ENCODE measurements at places on chromosomes 7 and 10. TPM values are rescaled to one million over a fixed set of nuclear protein-coding genes. Genes with fewer than 3 reads are reported as not detected.

DNA sequence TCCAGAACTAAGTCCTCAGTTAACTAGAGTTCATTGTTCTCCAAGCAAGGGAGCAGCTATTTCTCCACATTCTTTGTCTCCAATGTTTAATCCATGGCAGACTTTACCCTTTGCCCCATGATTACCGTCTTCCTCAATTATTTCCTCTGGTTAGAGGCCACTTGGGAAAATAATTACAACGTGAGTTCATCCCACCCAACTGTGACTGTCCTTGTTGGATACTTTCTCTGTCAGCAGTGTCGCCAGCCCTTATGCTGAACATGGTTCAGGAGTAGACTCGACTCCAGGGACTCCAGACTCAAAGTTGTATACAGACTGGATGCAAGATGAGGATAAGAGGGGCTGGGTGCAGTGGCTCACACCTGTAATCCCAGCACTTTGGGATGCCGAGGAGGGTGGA is 17.1 kb upstream of the SEPHS1 start:
- H3K36me3 ChIP-seq: no peaks in the 10 kb centered on the region
- H3K4me1 ChIP-seq: no peaks in the 10 kb centered on the region
- H3K27ac ChIP-seq: no peak overlapping the region
- no peak overlapping the region for H3K4me3 ChIP-seq

HIBADH gene
- total RNA-seq: 32.4 TPM

CYP26C1 gene
- total RNA-seq: 0.07 TPM

- no peak for DNase-seq
- H3K4me3 ChIP-seq: no peak overlapping the region
- H3K4me1 ChIP-seq: no peaks in the 10 kb centered on the region
- H3K36me3 ChIP-seq: no peaks in the 10 kb centered on the region
- no peaks in the 10 kb centered on the region for H3K27me3 ChIP-seq
- no peak overlapping the region for H3K27ac ChIP-seq
Measured at GRCh38 chr7:35792873-35793489, 7.9 kb upstream of the SEPTIN7 start.

DNA sequence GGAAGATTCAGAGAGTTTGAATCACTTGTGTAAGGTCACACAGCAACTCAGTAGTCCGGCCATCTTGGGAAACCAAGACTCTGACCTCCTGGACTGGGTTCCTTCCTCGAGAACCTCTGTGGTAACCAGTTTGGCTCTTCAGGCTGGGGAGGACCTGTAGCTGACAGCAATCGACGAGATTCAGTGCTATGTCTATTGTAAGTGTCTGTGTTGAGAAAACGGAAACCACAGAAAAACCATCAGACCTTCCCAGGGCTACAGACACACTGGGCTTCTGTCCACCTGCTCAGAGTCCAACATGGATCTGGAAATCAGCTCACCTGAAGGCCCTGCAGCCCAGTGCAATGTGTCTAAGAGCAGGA is 403.7 kb downstream of the RPS24 start:
- H3K4me3 ChIP-seq: no peak overlapping the region
- no peaks in the 10 kb centered on the region for H3K4me1 ChIP-seq
- no peak overlapping the region for H3K27ac ChIP-seq
- DNase-seq: no peak
- H3K27me3 ChIP-seq: no peaks in the 10 kb centered on the region

PTPN20 gene
- total RNA-seq: not detected

- H3K27ac ChIP-seq: peak overlapping the region; percentile 80
- H3K36me3 ChIP-seq: no peaks in the 10 kb centered on the region
- peak; percentile 59 for DNase-seq
- no peaks in the 10 kb centered on the region for H3K27me3 ChIP-seq
- peaks cover 42% of the 10 kb centered on the region for H3K4me1 ChIP-seq
- peak overlapping the region; percentile 16 for H3K4me3 ChIP-seq
Measured at GRCh38 chr10:73117976-73118743, 7.9 kb downstream of the NUDT13 start.

DNA sequence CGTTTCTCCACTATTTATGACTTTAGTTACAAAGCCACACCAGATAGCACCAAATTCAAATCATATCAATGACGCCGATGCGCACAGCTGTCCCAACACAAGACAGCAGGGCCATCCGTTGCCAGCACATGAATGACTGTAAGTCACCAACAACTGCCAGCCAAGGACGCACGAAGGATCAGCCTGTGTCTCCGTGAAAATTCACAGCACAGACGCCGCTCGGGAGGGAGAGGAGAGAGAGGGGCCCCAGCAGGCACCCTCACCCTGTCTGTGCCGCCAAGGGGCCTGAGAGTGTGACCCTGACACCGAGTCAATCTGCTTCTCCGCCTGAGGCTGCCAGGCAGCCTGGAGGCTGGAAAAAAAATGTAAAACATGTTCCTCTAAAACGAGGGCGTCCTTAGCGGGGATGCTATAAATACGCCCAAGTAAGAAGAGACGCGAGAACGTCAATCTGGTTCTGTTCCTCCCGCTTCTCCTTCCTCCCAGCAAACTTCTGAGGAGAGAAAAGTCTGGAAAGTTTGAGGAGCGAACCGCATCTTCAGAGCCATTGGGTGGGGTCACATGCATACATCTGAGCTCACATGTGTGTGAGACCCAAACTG is 111.2 kb downstream of the PTPRN2 start:
- no peaks in the 10 kb centered on the region for H3K36me3 ChIP-seq
- no peaks in the 10 kb centered on the region for H3K4me1 ChIP-seq
- H3K4me3 ChIP-seq: no peak overlapping the region
- DNase-seq: no peak

SH2D4B gene
- total RNA-seq: 0.22 TPM

GRCh38 chr7:107330478-107330877 is 139.4 kb upstream of the GPR22 start:
- H3K36me3 ChIP-seq: no peaks in the 10 kb centered on the region
- no peak overlapping the region for H3K4me3 ChIP-seq
- H3K27ac ChIP-seq: no peak overlapping the region
- DNase-seq: no peak
- H3K4me1 ChIP-seq: no peaks in the 10 kb centered on the region

- no peak for DNase-seq
- no peaks in the 10 kb centered on the region for H3K4me1 ChIP-seq
- H3K27me3 ChIP-seq: no peaks in the 10 kb centered on the region
Measured at GRCh38 chr7:146725520-146725919, 608.9 kb downstream of the CNTNAP2 start.

GRCh38 chr10:91605968-91606367 is 26.9 kb downstream of the PPP1R3C start:
- H3K27me3 ChIP-seq: no peaks in the 10 kb centered on the region
- H3K36me3 ChIP-seq: no peaks in the 10 kb centered on the region
- no peak overlapping the region for H3K4me3 ChIP-seq
- no peak overlapping the region for H3K27ac ChIP-seq

GRCh38 chr7:52504561-52504960 is 530.9 kb upstream of the POM121L12 start:
- H3K27ac ChIP-seq: no peak overlapping the region
- no peaks in the 10 kb centered on the region for H3K27me3 ChIP-seq
- no peak overlapping the region for H3K4me3 ChIP-seq

DNA sequence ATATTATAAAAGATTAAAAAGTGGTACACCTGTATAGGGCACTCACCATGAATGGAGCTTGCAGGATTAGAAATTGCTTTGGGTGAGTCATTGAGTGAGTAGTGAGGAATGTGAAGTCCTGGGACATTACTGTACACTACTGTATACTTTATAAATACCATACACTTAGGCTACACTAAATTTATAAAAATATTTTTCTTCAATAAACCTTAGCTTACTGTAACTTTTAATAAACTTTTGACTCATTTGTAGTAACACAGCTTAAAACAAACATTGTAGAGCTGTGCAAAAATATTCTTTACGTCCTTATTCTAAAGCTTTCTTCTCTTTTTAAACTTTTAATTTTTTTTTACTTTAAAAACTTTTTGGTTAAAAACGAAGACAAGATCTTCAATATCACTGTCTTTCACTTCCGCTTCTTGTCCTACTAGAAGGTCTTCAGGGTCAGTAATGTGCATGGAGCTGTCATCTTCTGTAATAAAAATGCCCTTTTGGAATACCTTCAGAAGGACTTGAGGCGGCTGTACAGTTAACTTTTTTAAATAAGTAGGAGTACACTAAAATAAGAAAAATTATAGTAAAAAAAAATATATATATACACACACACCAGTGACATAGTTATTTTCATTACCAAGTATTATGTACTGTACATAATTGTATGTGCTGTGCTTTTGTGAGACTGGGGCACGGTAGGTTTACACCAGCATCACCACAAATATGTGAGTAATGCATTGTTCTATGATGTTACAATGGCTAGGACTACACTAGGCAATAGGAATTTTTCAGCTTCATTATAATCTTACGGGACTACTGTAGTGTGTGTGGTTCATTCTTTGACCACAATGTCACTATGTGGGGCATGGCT is 3.5 kb downstream of the STK31 start:
- H3K36me3 ChIP-seq: no peaks in the 10 kb centered on the region
- no peaks in the 10 kb centered on the region for H3K27me3 ChIP-seq
- no peak overlapping the region for H3K27ac ChIP-seq
- H3K4me1 ChIP-seq: peaks cover 17% of the 10 kb centered on the region
- no peak overlapping the region for H3K4me3 ChIP-seq

GSAP gene
- not detected for total RNA-seq

ETV1 gene
- 23.3 TPM for total RNA-seq

Measured in HCT116 (cell line).